Glomerular endothelial cell (primary cell): ENCODE measurements at places on chromosomes 3 and 15.
A peak's percentile ranks its signal among the peaks of the same experiment; 100 is the strongest.

GRCh38 chr15:61489571-61489970 is 260.5 kb upstream of the RORA start:
- no peak for DNase-seq

DNA sequence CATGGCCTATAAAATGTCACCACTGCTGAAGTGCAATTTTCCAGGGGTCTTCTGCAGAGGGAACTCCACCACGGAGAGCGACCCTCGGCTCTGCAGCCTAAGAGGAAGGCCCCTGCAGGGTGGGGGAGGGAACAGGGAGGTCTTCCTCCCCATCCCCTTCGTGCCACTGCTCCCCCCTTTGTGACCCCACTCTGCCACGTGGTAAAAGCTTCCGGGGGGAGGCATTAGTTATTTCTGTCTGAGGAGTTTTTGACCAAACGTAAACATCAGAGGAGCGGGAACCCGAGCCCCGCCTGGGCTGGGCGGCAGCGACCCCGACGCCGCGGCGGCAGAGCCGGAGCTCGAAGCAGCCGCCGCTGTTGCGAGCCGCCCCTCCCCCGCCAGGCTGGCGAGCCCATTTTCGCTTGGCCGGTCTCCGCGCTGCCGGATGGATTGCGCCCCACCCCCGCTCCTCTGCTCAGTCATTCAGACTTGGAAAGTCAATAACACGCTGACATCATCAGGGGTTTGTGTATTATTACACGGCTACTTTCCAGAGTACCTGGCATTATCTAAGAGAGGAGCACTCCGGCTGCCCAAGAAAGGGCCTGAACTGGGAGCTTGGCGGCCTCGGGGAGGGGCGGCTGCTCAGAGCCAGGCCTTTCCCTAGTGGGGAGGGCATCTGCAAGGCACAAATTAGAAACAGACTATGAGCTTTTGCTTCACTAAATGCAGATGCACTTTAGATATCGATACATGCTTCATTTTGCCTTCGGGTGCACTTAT is 162.5 kb upstream of the TBL1XR1 start:
- DNase-seq = peak; percentile 99

GRCh38 chr3:37511463-37511920 is 337.1 kb upstream of the LRRFIP2 start:
- DNase-seq = no peak

GRCh38 chr15:56794553-56795329 is 61.4 kb upstream of the ZNF280D start:
- DNase-seq = no peak

GRCh38 chr3:63753567-63753966 is 65.5 kb upstream of the C3orf49 start:
- no peak for DNase-seq

- DNase-seq = no peak
Measured at GRCh38 chr3:127900536-127900935, 14.5 kb upstream of the KBTBD12 start.

- DNase-seq = no peak
Measured at GRCh38 chr15:44545913-44546802, 9.2 kb downstream of the EIF3J start.
